ENCODE measurements at places on chromosomes 3 and 15. TPM values are rescaled to one million over a fixed set of nuclear protein-coding genes. Genes with fewer than 3 reads are reported as not detected.

The WNT5A gene
- total RNA-seq: 0.15 TPM

The LRRC2 gene
- not detected for total RNA-seq

GRCh38 chr3:110243081-110243480, 828.5 kb upstream of the NECTIN3 start:
- H3K27me3 ChIP-seq: no peaks in the 10 kb centered on the region
- H3K27ac ChIP-seq: no peak overlapping the region
- no peak overlapping the region for H3K4me3 ChIP-seq
- H3K36me3 ChIP-seq: no peaks in the 10 kb centered on the region
- no peaks in the 10 kb centered on the region for H3K4me1 ChIP-seq

The ANKRD34C gene
- not detected for total RNA-seq

The TGFBR2 gene
- total RNA-seq: 22.5 TPM

Measured in HCT116 (cell line).